ENCODE measurements at places on chromosomes 1 and 21.

- no peak for DNase-seq
Observed at GRCh38 chr1:19402031-19402813, 83.1 kb downstream of the CAPZB start.

- DNase-seq = no peak
Observed at GRCh38 chr21:42056468-42056867, 14.6 kb upstream of the UMODL1 start.

DNA sequence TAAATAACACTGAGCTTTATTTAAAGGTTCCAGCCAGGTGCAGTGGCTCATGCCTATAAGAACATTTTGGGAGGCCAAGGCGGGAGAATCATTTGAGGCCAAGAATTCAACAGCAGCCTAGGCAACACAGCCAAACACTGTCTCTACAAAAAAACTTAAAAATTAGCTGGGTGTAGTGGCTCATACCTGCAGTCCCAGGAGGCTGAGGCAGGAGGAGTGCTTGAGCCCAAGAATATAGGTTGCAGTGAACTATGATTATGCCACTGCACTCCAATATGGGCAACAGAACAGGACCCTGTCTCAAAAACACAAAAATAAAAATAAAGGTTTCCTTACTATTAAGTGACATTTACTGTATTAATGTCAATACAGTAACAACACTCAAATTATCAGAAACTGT lies 2.1 kb downstream of the TAF12 start:
- DNase-seq = no peak

DNA sequence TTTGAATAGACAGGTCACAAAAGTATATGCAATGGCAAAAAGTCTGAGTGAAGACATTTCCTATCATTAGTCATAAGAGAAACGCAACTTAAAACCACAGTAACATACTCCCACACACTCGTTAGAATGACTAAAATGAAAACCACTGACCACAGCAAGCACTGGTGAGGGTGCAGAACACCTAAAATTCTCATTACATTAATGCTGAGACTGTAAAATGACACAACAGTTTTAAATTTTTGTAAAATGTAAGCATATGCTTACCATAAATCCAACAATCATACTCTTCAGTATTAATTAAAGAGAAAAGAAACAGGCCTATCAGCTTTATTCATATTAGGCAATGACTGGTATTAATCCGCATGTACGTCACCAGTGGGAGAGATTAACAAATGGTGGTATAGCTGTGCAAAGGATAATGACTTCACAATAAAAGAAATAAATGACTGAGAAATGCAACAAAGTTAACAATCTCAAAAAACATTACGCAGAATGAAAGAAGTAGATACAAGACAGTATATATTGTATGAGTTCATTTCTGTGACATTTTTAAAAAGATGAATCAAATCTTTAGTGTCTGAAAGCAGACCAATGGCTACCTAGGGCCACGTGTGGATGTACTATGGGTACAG lies 253.5 kb downstream of the AKT3 start:
- DNase-seq = no peak

DNA sequence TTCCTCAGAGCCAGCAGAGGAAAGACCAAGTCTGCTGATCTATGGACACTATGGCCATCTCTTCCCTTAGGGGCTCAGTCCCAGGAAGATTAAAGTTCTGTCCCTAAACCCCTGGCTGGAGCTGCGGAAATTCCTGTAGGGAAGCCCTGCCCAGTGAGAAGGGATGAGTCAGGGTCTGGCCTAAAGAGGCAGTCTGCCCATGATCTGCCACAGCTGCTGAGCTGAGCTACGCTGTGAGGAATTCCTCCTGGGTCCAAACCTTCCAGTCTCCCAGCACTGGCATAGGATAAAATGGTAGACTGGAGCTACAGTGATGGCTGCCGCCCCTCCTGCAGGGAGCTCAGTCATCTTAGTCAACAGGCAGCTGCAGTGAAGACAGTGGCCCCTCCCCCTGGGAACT lies 213.7 kb downstream of the BRINP2 start:
- no peak for DNase-seq

GRCh38 chr1:22450351-22451021 lies 1.2 kb upstream of the ZBTB40 start:
- no peak for DNase-seq

- no peak for DNase-seq
Observed at GRCh38 chr1:248811514-248812490, 13.9 kb downstream of the SH3BP5L start.

DNA sequence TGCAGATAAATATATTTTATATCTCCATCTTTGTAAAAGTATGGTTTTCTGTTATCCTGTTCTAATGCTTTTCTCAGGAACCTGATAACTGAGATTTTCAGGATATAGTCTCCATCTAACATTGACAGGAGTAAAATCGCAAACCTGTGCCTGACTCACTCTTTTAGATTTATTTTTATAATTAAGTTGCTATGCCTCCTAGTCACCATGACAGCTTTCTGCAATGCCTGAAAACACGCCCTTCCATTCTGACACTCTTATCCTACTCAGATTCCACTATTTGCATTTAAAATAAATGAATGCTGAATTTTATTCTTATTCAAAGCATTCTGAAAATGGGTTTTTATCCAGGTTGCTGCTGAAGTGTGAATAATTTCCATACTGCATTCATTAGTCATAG lies 62.8 kb downstream of the RGS21 start:
- no peak for DNase-seq

- no peak for DNase-seq
Observed at GRCh38 chr1:114154963-114155322, 1.3 kb upstream of the SYT6 start.

- no peak for DNase-seq
Observed at GRCh38 chr1:203475012-203475981, at the start of gene PRELP. TSS of gene PRELP (plus strand) at chr1:203475806. CDS start at chr1:203483185, 7,379 bp downstream.

DNA sequence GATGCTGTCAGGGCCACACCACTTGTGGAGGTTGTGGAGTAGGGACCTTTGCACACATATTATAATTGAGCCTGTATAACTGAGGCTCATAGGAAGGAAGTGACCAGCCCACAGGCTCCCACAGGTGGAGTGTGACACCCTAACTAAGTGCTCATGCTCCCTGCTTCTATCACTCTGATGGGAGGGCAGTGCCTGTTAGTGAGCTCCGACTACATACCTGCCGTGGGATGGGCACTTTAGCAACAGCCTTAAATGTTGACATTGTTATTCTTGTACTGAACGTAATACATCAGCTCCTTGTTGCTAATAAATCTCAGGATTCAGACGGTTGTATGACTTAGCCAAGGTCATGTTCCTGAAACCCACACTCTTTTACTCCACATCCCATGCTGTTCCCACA lies 58.0 kb downstream of the BEND5 start:
- DNase-seq = no peak

GRCh38 chr1:51551848-51552296 lies 32.8 kb upstream of the EPS15 start:
- no peak for DNase-seq

DNA sequence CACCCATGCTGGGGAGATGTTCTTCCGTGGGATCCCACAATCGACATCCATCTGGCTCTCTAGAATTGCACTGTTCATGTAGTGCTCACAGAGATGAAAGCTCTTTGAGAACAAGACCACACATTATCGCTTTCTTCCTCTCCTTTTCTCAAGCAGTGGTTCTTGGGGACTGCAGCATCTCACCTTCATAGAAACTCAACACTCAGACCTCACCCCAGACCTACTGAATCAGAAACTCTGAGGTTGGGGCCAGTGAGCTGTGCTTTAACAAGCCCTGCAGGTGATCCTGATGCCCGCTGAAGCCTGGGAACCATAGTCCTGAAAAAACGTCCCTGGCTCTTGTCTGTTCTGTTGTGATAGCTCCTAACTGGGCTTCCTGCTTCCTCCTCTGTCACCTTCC lies 251.3 kb upstream of the FGGY start:
- no peak for DNase-seq

DNA sequence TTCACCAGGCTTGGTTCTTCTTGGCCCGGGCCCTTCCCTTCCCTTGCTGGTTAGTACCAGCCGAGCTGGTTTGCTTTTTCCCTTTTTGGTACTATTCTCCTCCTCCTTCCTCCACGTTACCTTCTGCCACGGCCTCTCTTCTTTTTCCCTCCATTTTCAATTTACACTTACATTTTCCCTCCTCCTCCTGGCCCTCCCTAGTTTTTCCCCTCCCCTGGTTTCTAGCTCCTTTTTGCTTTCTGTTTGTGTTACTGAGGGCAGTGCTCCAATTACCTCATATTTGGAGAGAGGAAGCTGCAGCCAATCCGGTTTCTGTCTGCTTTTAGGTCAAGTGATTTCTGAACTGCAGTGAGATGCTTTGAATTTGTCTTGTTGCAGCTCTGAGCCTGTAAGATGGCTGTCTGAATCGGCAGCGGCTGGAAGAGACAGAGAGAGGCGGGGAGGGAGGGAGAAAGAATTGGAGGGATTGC lies 63.7 kb downstream of the MACF1 start:
- DNase-seq = no peak

DNA sequence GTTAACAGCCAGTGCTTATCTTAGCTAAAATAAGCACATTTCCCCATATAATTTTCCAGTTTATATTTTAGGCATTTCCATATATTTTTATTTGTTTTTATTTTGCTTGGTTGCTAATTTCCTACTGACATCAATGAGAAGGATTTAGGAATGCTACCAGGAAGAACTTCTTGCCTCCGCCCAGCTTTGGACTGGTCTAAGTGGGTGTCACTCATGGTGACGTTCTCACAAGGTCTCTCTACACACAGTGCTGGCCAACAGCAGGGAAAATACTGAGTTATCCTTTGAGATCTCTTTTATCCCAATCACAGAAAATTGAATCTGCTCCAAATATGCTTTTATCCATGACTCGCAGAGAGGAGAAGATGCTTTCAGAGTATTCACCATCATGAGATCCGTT lies 13.2 kb downstream of the MX1 start:
- DNase-seq = no peak

GRCh38 chr1:25183126-25183980 lies 48.9 kb downstream of the SYF2 start:
- DNase-seq = no peak

- DNase-seq = no peak
Observed at GRCh38 chr1:170402476-170403311, 129.3 kb upstream of the GORAB start.

- no peak for DNase-seq
Observed at GRCh38 chr1:233025157-233025556, 74.7 kb downstream of the NTPCR start.

DNA sequence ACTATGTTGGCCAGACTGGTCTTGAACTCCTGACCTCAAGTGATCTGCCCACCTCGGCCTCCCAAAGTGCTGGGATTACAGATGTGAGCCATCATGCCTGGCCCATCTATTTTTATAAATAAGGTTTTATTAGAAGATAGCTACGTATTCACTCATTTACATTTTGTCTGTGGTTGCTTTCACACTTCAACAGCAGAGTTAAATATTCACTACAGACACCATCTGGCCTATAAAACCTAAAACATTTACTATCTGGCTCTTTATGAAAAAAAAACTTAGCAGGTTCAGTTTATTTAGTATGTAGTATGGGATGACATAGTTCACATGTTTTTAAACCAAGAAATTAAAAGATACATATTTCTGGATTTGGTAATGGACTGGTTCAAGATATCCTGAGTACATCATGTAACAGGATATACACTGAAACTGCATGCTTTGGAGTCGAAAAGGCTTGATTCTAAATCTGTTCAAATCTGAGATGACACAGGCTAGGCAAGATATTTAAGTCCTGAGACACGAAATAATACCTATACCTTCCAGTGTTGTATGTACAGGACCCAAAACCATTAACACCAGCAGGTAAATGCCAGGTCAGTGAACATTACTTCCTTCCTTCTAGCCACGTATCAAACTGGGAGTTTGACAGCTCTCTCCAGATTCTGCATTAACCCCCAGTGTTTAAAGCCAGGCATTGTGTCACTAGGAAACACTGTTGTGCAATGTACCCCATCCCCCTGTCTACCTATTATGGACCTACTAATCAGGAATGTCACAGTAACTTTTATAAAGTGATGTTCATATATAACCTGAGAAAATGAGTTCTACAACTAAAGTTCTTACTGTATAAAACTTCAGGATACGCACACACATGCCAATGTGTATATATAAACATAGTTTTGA lies 54.3 kb upstream of the SDC3 start:
- no peak for DNase-seq

DNA sequence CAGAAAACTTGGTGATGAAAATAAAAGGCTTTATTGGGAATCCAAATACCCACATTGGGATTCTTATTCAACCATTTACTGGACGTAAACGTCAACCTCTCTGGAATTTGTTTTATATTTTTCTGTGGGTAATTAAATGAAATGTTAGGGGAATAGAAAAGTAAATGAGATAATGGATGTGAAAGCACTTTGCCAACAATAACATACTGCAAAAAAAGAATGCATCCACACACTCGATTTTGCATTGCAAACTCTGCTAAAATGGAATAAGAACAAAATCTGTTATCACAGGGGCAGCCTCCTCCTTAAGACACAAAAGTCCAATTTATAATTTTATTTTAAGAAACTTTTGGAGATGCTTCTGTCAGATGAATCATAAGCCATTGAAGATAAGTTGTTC lies 88.4 kb downstream of the ERG start:
- DNase-seq = no peak

DNA sequence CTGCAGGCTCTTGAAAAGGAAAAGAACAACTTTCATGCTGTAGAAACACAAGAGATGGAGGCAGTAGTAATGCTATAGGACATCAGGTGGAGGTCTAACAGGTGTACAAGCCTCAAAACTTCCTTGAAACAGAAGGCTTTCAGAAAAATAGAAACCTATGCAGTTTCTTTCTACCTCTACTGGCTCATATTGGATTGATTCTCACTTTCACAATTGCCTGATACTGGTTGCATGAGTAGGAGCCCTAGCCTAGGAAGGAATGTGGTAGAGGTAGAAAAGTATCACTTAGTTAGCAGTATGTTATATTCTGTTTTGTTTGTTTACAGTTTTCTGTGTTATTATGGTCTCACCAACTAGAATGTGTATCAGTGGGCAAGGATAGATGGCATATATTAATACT lies 175.4 kb upstream of the GORAB start:
- no peak for DNase-seq

DNA sequence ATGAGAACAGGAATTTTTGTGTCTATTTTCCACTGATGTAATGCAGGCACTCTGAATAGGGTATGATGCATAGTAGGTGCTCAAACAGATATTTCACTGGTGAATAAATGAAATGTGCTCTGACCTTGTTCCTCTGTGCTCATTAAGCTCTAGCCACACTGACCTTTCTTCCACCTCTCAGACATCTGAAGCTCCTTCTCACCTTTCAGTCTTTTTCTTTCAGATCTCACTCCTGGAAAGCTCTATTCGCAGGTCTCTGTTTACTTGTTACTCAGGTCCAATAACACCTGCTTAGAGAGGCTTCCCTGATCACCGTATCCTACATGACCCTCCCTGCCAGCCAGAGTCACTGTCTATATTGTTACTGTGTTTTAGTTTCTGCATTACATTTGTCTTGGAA lies 59.2 kb upstream of the IVNS1ABP start:
- DNase-seq = no peak
